NCI-H1694 (cell line): ENCODE measurements at places on chromosomes 13 and 19.

GRCh38 chr13:44384778-44385177 is 11.2 kb downstream of the SERP2 start:
- DNase-seq = no peak

- DNase-seq = no peak
These were observed 916.6 kb downstream of the DIAPH3 start for GRCh38 chr13:59247171-59247570.

DNA sequence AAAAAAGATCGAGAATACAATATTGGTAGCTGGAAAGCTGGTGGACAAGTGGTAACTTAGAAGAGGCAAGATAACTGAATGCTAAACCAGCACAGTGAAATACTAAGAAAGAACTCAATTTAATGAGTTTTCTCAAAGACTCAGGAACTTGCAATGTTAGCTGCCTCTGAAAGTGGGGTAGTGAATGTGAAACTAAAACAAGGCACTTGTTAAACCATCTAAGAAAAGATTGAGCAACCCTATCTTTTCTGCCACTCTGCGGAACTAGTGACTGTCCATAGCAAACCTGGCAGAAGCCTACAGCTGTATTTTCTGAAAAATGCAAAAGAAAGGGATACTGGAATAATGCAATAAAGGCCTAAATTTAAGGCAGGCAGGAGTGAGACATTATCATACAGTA is 1574.4 kb upstream of the PRR20A start:
- DNase-seq = no peak

GRCh38 chr13:62551588-62551987 is 1135.9 kb upstream of the PCDH20 start:
- no peak for DNase-seq

DNA sequence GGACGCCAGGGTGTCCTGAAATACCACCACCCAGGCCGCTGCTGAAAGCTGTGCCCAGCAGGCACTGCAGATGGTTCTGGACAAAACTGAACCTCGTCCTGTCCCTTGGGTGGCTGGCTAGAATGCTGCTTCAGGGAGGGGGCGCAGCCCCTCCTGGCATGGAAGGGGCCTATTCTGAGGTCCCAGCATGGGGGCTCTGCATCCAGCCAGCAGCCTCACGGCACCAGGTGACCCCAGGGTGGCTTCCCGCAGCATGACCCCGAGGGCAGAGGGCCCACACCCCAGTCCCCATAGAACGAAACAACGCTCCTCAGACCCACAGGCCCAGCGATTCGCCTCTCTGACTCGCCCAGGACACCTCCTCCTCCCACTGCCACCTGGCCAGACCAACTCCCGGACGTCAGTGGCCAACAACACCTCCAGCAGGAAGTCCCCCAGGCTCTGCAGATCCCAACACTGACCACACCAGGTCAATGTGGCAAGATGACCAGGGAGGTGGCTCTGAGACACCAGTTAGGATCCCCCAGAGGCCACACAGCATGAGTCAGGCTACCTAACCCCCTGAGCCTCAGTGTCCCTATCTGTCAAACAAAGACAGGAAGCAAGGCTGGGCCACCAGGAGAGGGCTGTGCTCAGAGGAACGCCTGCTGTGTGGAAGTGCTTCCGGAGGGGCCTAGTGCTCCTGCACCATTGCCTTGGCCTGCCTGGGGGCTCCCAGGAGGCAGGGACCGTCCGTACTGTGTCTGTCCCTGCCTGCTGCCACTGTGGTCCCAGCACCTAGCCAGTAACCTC is 6.1 kb downstream of the MKNK2 start:
- no peak for DNase-seq
